ENCODE measurements at places on chromosomes 3 and 15. TPM values are rescaled to one million over a fixed set of nuclear protein-coding genes. Genes with fewer than 3 reads are reported as not detected.

GRCh38 chr3:111848283-111848682 lies 10.8 kb upstream of the PHLDB2 start:
- peaks cover 53% of the 10 kb centered on the region for H3K4me1 ChIP-seq
- no peaks in the 10 kb centered on the region for H3K27me3 ChIP-seq
- no peak overlapping the region for H3K4me3 ChIP-seq
- H3K36me3 ChIP-seq = no peaks in the 10 kb centered on the region

CISH gene
- total RNA-seq = 1.0 TPM

FBN1 gene
- 1,478 TPM for total RNA-seq

DNA sequence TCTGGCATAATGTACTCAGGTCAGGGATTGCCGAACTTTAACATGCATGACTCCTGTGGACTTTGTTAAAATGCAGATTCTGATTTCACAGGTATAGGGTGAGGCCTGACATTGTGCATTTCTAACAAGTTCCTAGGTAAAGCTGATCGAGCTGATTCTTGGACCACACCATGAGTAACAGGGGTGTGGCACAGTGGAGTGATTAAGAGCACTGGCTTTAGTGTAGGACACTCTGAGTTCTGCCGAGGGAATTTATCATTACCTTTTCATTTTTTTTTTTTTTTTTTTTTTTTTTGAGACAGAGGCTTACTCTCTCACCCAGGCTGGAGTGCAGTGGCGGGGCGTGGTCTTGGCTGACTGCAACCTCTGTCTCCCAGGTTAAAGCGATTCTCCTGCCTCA lies 169.3 kb downstream of the ADAMTS9 start:
- no peaks in the 10 kb centered on the region for H3K36me3 ChIP-seq
- H3K4me3 ChIP-seq = no peak overlapping the region
- peak; percentile 46 for DNase-seq
- no peaks in the 10 kb centered on the region for H3K27me3 ChIP-seq
- peaks cover 20% of the 10 kb centered on the region for H3K4me1 ChIP-seq

ANKUB1 gene
- total RNA-seq = not detected

GRCh38 chr3:114411811-114412803 lies 118.3 kb downstream of the TIGIT start:
- H3K4me3 ChIP-seq = peak overlapping the region; percentile 47
- no peaks in the 10 kb centered on the region for H3K27me3 ChIP-seq
- peak; percentile 90 for DNase-seq
- H3K27ac ChIP-seq = peak overlapping the region; percentile 80

SMCO1 gene
- not detected for total RNA-seq

DNA sequence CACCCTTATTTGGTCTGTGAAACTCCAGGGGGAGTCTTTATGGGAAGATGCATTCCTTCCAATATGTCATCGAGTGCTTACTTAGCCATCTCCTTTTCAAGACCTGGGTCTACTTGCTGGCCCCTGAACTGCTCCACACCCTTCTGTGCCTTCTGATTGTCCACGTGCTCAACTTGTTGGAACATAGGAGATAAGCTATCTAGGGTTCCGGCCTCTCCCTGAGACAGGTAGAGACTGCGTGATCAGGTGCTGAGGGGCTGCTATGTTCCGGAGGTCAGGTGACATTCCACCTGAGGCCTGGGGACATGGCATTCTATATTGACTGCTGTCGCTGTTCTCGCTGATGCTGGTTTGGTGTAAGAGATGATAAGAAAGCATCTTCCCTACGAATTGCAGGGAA lies 65.6 kb downstream of the ATP1B3 start:
- H3K4me1 ChIP-seq = peaks cover 14% of the 10 kb centered on the region
- H3K36me3 ChIP-seq = no peaks in the 10 kb centered on the region
- H3K27me3 ChIP-seq = no peaks in the 10 kb centered on the region
- no peak overlapping the region for H3K4me3 ChIP-seq
- H3K27ac ChIP-seq = no peak overlapping the region

SCN5A gene
- 0.13 TPM for total RNA-seq

DNA sequence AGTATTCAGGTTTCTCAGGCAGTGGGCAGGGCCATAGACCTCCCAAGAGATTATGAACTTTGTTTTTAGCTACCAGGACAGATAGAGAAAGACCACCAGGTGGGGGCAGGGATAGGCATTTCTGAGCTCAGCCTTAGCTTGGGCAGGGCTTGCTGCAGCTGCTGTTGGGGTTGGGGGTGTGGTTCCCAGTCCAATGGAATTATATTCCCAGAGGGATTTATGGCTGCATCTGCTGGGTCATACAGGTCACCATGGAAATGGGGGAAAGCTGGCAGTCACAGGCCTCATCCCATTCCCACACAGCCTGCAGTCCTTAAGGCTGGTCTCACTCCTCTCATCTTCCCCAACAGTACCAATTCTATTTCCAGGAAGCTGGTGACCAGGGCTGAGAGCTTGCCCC lies 144.6 kb upstream of the ZPLD1 start:
- H3K27ac ChIP-seq = no peak overlapping the region
- H3K4me1 ChIP-seq = no peaks in the 10 kb centered on the region
- H3K36me3 ChIP-seq = no peaks in the 10 kb centered on the region
- no peak for DNase-seq
- no peak overlapping the region for H3K4me3 ChIP-seq
- H3K27me3 ChIP-seq = no peaks in the 10 kb centered on the region

DNA sequence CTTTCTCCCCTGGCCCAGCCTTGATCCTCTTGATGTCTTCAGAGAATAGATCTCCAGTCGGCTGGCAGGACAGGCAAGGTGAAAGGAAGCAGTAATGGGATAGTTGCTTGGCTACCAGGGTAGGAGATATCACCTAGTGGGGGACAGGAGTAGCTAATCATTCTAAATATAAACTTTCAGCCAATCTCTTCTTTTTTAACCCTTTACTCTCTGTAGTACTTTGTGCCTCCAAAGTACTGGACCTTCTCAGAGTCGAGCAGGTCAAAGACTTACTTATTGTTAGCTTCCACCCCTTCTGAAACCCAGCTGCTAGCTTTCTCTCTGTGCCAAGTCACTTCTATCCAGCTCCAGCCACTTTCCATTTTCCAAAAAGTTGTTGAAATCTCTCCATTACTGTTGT lies 43.4 kb upstream of the FILIP1L start:
- no peak overlapping the region for H3K4me3 ChIP-seq
- peaks cover 36% of the 10 kb centered on the region for H3K4me1 ChIP-seq
- H3K27ac ChIP-seq = no peak overlapping the region
- no peaks in the 10 kb centered on the region for H3K36me3 ChIP-seq
- H3K27me3 ChIP-seq = no peaks in the 10 kb centered on the region

DNA sequence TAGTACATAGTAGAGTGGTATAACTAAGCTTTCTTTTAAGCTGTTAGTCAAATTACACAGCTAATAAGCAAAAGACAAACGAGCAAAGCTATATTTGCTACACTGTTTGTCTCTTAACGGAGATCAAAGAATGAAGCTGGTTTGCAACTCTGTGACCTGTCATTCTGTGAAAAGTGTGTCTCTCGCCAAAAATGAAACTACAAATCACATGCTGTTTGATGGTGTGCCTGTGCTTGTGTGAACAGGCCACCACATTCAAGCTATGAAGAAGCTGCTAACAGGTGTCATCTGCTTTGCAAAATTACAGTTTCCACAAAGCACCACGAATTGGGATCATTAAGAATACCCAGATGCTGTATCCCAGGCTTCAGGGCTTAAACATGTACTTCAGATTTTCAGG lies 667.8 kb upstream of the NAALADL2 start:
- H3K4me1 ChIP-seq = peaks cover 9% of the 10 kb centered on the region
- no peak for DNase-seq
- no peak overlapping the region for H3K27ac ChIP-seq
- H3K4me3 ChIP-seq = no peak overlapping the region

MRPS11 gene
- total RNA-seq = 36.4 TPM

DNA sequence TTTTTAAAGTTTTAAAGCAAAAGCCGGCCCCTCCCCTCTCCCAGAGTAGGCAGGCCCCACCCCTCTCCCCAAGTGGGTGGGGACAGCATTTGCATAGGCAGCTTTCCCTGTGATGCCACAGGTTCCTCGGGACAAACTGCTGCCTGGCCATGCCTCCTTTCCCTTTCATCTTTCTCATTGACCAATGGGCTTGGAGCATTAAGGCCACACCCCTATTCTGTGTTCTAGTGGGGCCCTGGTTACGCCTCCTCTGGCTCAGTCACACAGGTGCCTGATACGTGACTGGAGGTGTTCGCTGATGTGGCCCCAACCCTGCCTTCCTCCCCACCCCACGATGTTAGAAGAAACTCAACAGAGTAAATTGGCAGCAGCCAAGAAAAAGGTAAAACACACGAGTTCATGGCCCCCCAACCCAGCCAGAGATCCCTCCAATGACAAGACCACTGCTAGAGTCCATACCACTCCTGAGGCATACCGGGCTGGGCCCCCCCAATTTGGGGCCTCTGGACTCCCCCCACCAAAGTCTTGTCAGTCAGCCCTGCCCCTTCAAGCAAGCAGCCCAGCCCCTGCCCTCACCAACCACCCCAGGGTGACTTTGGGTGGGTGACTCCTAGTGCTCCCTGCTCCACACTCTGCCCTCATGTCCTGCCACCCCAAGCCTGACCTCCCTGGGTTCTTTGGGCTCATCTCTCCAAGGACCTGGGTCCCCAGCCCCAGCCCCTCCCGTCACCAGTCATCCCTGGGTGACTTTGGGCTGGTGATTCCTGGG lies 62.8 kb upstream of the CSPG4 start:
- peaks cover 16% of the 10 kb centered on the region for H3K4me1 ChIP-seq
- H3K4me3 ChIP-seq = no peak overlapping the region
- peaks cover 8% of the 10 kb centered on the region for H3K27me3 ChIP-seq
- DNase-seq = no peak
- H3K36me3 ChIP-seq = no peaks in the 10 kb centered on the region
- H3K27ac ChIP-seq = no peak overlapping the region

COL6A5 gene
- total RNA-seq = not detected

DNA sequence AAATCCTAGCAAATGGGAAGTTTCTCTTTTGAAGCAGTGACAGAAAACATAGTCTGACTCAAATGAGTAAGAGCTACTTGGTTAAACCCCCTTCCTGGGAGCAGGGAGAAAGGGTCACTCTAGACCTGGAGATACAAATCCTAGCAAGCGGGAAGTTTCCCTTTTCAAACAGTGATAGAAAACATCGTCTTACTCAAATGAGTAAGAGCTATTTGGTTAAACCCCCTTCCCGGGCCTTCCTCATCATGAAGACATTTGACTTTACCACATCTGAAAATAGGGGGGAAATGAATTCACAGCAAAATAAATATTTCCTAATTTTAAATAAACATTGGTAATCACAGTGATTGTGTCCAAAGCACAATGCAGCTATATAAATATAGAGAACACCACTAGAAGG lies 79.2 kb downstream of the FOXB1 start:
- H3K27ac ChIP-seq = no peak overlapping the region
- H3K36me3 ChIP-seq = no peaks in the 10 kb centered on the region
- DNase-seq = no peak
- no peak overlapping the region for H3K4me3 ChIP-seq

UROC1 gene
- not detected for total RNA-seq

DNA sequence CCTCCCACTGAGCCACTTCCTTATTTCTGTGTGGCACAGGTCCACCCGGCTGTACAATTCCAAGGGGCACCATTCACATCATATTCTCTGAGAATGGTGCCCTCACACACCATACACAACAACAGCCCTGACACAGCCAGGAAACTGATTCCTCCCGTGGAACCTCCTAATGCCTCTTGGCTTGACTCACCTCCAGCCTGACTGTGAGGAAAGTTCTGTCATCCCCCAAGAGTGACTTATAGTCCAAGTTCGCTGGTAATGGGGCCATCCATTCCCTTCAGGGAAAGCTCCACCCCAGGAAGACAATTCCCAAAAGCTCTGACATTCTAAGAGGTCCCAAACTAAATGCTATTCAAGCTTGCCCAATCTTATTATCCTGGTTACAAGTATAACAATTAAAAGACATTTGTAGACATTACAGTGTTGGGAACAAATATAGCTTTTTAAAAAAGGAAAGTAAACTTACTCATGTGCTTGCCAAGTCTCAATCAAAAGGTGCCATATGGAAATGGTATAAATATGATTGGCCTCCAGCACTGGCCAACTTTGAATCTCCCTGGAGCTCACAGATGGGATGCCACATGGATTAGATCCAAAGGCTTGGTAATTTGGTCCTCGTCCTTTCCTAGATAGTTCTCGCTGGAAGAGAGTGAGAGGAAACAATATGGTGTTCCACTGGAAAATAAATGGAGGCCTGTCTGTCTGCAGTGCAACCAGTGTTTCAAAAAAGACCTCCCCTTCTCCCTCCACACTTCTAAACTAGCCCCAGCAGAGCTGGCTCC lies 56.3 kb upstream of the PSMD6 start:
- H3K4me3 ChIP-seq = no peak overlapping the region
- H3K27ac ChIP-seq = no peak overlapping the region
- H3K4me1 ChIP-seq = peaks cover 9% of the 10 kb centered on the region
- no peaks in the 10 kb centered on the region for H3K36me3 ChIP-seq

- H3K27me3 ChIP-seq = no peaks in the 10 kb centered on the region
- no peak overlapping the region for H3K27ac ChIP-seq
- peaks cover 20% of the 10 kb centered on the region for H3K4me1 ChIP-seq
- H3K36me3 ChIP-seq = peaks cover 36% of the 10 kb centered on the region
- DNase-seq = no peak
- no peak overlapping the region for H3K4me3 ChIP-seq
These were observed 22.1 kb downstream of the PHC3 start for GRCh38 chr3:170159459-170159858.

NR1I2 gene
- total RNA-seq = not detected

DNA sequence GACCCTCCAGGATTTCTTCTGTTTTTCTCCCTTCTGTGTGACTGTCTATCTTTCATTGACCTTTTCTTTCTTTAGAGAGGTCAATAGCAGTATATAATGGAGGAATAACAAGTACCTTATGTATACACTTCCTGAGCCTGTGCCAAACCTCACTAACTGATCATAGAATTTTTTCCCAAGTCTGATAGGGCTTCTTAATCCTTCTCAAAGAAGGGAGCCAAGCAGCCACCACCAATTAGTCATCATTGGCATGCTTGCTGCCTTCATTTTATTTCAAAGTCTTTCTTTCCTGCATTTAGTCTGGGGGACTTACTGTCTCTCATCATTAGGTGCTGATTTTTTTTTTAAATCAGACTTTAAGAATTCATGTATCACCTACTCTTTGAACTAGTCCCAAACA lies 327.0 kb downstream of the FEZF2 start:
- no peak overlapping the region for H3K27ac ChIP-seq
- no peak overlapping the region for H3K4me3 ChIP-seq
- no peaks in the 10 kb centered on the region for H3K36me3 ChIP-seq
- DNase-seq = peak; percentile 40
- H3K27me3 ChIP-seq = no peaks in the 10 kb centered on the region
- H3K4me1 ChIP-seq = peaks cover 6% of the 10 kb centered on the region

MYNN gene
- total RNA-seq = 18.4 TPM
